ENCODE measurements at places on chromosomes 5 and 9.

- no peak for DNase-seq
Observed at GRCh38 chr5:132209131-132209530, 18.5 kb downstream of the P4HA2 start.

GRCh38 chr5:102890133-102890532, 135.0 kb downstream of the PAM start:
- no peak for DNase-seq

DNA sequence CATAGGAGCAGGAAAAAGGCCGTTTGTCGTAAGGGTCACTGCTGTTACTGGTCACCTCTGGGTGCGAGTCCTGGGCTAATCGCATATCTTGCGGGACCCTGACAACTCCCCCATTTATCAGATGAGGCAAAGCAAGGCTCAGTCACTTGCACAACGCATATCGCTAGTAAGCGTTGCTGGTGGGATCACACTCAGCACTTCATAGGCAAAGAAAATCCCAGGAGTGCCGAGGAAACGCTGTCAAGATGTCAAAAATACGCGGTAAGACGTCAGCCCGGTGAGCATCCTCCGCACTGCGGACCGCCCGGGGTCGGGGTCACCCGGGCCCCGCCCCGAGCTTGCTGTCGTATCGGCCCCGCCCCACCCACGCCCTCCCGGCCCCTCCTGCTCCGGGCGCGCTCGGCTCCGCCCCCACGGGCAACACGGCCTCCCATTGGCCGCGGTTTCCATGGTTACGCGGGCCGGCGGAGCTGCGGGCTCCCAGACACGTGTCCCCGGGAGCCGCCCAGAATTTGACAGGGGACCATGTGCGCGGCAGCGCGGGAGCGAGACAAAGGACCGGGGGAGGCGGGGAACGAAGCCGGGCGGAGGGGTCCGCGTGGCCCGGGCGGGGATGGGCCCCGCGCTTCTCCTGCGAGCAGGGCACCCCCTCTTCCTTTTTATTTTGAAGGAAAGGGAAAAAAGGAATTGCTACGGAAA, 80.2 kb upstream of the IER5L start:
- peak; percentile 90 for DNase-seq

DNA sequence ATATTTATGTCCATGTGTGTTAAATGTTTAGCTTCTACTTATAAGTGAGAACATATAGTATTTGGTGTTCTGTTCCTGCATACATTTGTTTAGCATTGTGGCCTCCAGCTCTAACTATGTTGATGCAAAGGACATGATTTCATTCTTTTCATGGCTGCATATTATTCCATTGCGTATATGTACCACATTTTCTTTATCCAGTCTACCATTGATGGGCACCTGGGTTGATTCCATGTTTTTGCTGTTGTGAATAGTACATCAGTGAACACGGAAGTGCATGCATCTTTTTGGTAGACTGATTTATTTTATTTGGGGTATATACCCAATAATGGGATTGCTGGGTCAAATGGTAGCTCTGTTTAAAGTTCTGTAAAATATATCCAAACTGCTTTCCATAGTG, 359.0 kb downstream of the SLCO4C1 start:
- no peak for DNase-seq

DNA sequence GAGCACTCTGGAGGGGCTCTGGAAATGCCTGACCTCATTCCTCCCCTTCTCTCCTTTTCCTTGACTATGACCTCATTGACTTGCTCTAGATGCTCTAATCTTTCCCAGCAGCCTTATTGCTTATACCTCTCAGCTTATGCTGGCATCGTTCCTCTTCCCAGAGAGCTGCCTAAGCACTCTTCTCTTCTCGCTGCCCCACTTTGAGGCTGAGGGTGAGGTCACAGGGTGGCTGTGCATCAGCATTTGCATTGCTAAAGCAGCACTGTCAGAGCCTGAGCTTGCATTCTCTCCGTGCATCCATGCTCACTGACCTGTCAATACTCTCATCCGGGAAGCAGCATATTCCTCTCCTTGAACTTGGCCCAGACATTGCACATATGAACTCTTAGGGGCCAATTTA, 96.4 kb upstream of the NTRK2 start:
- DNase-seq: no peak

DNA sequence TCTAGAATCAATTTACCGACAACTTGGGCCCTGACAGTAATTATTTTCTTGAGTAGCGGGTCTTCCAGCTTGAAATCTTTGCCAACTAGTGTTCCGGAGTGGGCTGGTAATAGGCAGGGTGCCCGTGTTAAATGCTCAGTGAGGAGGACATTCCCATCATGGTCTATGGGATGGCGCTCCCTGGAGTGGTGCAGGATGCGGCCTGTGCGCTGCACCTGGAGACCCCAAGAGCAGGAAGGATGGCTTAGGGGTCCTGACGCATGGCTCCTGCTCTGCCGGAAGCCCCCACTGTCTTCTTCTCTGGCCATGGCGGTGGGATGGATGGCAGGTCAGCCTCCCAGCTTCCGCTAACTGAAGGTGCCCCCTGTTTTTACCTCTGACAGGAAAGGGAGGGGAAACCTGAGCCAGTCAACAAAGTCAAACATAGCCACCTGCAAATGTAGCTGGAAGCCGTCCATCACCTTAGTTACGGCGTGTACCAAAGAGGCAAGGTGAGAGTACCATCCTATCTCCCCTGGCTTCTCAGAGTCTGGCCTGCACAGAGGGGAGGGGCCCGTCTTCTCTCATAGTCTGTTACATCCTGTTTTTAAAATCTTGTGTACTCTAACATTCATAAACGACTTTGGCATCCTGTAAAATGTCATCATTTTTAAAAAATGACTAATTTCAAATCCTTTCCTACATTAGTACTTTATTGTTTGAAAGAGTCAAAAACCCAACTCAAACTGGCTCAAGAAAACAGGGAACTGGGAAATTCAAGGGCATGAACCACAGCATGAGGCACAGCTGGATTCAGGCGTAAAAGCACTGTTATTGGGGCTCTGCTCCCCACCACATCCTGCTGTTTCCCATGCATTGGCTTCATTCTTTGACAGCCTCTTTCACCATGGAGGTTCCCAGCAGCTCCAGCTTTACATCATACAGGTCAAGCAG, 28.5 kb upstream of the UNC5A start:
- DNase-seq: no peak

DNA sequence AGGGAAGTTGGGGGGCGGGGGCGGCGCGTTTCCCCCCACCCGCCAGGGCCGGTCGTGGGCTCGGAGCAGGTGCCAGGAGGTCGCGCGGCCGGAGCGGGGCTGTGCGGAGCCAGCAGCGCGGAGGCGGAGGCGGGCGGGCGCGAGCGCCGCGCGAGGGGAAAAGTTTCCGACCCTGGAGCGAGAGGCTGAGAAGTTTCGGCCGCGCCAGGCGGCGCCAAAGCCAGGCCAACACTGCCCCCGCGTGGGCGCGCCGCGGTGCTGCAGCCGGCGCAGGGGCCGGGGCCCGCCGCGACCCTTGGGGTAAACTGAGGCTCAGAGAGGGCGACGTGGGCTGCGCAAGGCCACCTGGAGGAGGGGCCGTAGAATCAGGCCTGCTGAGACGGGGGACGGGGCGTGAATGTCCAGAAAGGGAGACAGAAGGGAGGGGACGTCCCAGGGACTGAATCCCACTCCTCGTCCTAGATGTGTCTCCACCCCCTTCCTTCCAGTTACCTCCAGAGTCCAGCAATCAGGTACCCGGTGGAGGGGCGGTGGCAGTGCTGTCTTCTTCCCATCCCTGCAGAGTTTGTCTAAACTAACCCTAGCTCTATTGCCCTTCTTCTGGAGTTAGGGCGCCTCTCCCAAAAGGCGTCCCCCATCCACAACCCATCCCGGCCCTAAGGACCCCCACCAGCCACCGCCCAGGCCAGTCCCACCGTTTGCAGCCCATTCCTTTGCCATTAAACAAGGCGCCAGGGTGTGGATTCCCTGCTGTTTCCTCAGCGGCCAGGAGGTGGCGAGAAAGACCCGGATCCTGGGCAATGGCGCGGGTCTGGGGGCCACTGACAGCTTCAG, 10.2 kb downstream of the C9orf50 start:
- DNase-seq: peak; percentile 74

GRCh38 chr9:5696884-5697283, 68.0 kb downstream of the RIC1 start:
- no peak for DNase-seq

GRCh38 chr5:142290577-142291299, 34.1 kb downstream of the SPRY4 start:
- DNase-seq: no peak

- peak; percentile 87 for DNase-seq
Observed at GRCh38 chr9:95317119-95317892, at the start of gene FANCC. Gene FANCC, minus strand, starts transcription at chr9:95317709. Its CDS starts 68,418 bp downstream, at chr9:95249291.

DNA sequence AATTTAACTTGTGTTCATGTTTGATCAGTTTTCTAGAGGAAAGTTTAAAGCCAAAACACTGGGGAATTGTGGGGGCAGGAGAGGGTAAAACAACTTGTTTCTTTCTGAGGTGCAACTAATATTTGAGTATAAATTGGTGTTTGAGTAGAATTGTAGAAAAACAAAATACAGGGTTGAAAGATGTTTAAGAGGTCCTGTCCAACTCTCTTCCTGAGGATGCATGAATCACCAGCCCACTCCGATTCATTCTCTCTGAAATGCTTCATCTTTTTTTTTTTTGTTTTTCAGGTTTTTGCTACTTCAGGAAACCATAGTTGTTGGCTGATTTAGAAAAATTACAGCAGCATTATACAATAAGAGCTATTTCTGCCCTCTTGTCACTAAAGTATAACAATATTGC, 42.4 kb upstream of the TMC1 start:
- no peak for DNase-seq

- no peak for DNase-seq
Observed at GRCh38 chr5:176414704-176415103, 1.6 kb downstream of the CLTB start.

DNA sequence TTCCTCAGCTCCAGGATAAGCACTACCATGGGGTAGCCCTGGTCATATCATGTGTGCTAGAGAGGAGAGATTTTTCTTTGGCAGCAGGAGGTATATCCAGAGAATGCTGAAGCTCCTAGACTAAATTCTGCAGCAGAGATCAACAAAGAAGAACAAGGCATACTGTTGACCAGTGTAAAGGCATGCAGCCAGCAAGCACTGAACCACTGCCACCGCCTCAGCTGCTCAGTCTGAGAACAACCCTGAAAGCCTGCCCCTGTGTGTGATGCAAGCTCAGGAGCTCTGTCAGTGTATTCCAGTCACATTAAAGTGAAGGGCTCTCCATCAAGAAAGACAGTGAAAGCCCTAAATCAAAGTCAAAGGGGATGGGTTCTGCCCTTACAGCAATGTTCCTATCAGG, 439.5 kb upstream of the CD180 start:
- DNase-seq: no peak

DNA sequence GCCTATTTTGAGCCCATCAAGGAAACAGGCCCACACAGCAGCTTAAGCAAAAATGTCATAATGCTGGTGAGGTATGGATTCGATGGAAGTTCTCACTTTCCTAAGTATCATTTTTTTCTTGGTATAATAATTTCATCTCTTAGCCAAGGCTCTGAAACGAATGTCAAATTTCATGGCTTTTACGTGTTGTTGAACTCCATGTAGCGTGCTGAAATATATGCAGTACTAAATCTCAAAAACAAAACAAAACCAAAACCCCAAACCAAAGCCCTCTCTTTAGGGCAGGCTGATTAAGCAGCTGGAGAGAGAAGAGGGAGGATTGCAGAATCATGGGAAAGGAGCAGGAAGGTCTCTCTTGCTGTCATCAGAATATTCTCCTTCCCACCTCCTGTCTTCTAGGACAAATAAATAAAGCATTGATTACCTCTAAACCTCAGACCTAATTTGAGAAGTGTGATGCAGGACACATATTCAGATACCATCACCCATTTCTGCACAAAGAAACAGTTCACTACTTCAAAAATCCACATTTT, 58.3 kb downstream of the TMEM174 start:
- DNase-seq: no peak

DNA sequence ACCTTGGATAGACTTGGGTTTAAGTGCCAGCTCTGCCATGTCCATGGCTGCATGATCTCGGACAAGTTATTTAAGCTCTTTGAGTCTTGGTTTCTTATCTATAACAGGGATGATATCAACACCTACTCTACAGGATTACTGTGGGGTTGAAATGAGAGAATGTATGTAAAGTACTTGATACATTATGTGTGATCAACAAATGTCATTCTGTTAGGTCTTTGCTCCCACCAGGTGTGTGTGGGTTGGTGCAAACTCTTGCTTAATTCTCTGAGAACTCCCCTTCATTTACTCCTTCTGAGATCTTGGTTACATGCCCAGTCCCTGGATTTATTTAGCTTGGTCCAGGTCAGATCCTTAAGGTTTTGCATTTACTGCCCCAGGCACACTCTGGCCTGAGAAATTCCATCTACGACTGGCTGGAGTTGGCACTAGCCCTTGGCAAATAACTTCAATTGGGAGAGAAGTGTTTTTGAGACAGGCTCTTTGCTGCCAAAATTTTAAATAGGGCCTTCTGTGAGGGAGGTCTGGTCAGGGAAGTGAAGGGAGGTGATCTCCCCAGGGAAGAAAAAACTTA, 63.5 kb upstream of the KLF9 start:
- no peak for DNase-seq

DNA sequence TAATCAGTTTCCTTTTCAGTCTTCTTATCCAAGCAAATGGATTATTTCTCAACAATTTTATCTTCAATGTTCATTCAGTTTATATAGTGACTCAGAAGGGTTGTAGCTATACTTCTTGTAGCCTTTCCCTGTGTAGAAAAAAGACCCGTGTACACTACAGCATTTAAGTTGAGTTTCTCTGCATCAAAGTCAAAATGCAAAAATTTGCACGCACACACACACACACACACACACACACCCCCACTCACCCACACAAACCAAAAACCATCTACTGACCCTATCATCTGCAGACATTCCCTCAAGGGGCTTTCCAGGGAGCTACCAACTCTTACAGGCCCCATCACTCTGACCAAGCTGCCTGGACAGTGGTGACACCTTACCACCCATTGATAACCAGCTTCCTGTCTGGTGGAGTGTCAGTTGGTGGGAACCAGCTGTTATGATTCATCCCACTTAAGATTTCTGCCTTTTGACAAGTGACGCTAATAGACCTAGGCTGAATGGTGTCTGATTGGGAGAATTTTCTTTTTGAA, 12.2 kb upstream of the ELL2 start:
- peak; percentile 53 for DNase-seq

DNA sequence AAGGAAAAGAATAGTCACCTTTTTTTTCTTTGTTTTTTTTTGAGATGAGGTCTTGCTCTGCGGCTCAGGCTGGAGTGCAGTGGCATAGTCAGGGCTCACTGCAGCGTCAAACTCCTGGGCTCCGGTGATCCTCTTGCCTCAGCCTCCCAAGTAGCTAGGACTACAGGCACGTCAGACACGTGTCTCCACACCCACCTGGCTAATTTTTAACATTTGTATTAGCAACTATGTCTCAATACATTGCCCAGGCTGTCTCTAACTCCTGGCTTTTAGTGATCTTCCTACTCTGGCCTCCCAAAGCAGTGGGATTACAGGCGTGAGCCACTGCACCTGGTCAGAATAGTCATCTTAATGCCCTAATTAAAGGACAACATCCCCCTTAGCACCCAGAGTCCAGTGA, 54.4 kb upstream of the CTSL start:
- DNase-seq: no peak

DNA sequence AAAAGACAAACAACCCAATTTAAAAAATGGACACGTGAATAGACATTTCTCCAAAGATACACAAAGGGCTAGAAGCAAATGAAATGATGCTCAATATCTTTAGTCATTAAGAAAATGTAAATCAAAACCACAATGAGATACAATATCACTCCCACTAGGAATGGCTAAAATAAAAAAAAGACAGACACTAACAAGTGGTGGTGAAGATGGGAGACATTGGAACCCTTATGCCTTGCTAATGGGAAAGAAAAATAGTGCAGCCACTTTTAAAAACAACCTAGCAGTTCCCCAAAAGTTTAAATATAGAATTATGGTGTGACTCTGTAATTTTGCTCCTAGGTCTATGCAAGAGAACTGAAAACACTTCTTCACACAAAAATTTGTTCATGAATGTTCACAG, 40.7 kb downstream of the SH3TC2 start:
- DNase-seq: no peak
